ENCODE measurements at places on chromosomes 6 and 20. TPM values are rescaled to one million over a fixed set of nuclear protein-coding genes. Genes with fewer than 3 reads are reported as not detected.

ENPP4 gene
- 1.4 TPM for total RNA-seq

SLC26A8 gene
- total RNA-seq = not detected

ADGRF1 gene
- not detected for total RNA-seq

KIF13A gene
- total RNA-seq = 15.1 TPM

IRF4 gene
- total RNA-seq = not detected

KCNK16 gene
- not detected for total RNA-seq

LPA gene
- total RNA-seq = not detected

ANKRD66 gene
- not detected for total RNA-seq

SLC35D3 gene
- total RNA-seq = not detected

MPIG6B gene
- total RNA-seq = not detected

OPN5 gene
- total RNA-seq = not detected

TRIM31 gene
- not detected for total RNA-seq

DSP gene
- 1.6 TPM for total RNA-seq

SAPCD1 gene
- total RNA-seq = 2.8 TPM

ZC3H12D gene
- 0.12 TPM for total RNA-seq

MCHR2 gene
- total RNA-seq = not detected

SUMO4 gene
- total RNA-seq = not detected

SLC22A7 gene
- total RNA-seq = not detected

MUC21 gene
- not detected for total RNA-seq

TRIM10 gene
- not detected for total RNA-seq

BPIFB4 gene
- not detected for total RNA-seq

MED20 gene
- 15.5 TPM for total RNA-seq

HMGCLL1 gene
- not detected for total RNA-seq

SH3BGRL2 gene
- total RNA-seq = 2.6 TPM

C20orf144 gene
- not detected for total RNA-seq

MICAL1 gene
- total RNA-seq = 41.2 TPM

SMLR1 gene
- total RNA-seq = not detected

CLPSL1 gene
- not detected for total RNA-seq

ID4 gene
- 3.1 TPM for total RNA-seq

SSTR4 gene
- total RNA-seq = not detected

KIAA1755 gene
- 1.4 TPM for total RNA-seq

TPD52L1 gene
- 17.2 TPM for total RNA-seq

CST7 gene
- not detected for total RNA-seq

RCAN2 gene
- total RNA-seq = not detected

NTSR1 gene
- total RNA-seq = not detected

STK38 gene
- total RNA-seq = 34.3 TPM

PRDM1 gene
- total RNA-seq = 0.51 TPM

GSS gene
- total RNA-seq = 36.3 TPM

POM121L2 gene
- not detected for total RNA-seq

ERVFRD-1 gene
- total RNA-seq = not detected

EYS gene
- total RNA-seq = not detected

TRAPPC3L gene
- not detected for total RNA-seq

CLVS2 gene
- total RNA-seq = not detected

GCLC gene
- total RNA-seq = 7.8 TPM

EEF1A2 gene
- total RNA-seq = 0.09 TPM

OOEP gene
- total RNA-seq = 0.23 TPM

BAG2 gene
- 12.2 TPM for total RNA-seq

NRN1 gene
- not detected for total RNA-seq

SNAI1 gene
- 10.0 TPM for total RNA-seq

CST1 gene
- not detected for total RNA-seq

ZNF391 gene
- total RNA-seq = 10.0 TPM

OTOR gene
- not detected for total RNA-seq

REM1 gene
- 4.1 TPM for total RNA-seq

RIPOR3 gene
- total RNA-seq = 11.0 TPM

CYP21A2 gene
- total RNA-seq = 0.23 TPM

XRN2 gene
- total RNA-seq = 57.5 TPM

GHRH gene
- total RNA-seq = not detected

OR2B6 gene
- not detected for total RNA-seq

SLC22A16 gene
- total RNA-seq = not detected

ELOVL5 gene
- total RNA-seq = 103 TPM
